ENCODE measurements at places on chromosomes 5 and 9. TPM values are rescaled to one million over a fixed set of nuclear protein-coding genes. Genes with fewer than 3 reads are reported as not detected.
A peak's percentile ranks its signal among the peaks of the same experiment; 100 is the strongest.

- no peak overlapping the region for H3K4me3 ChIP-seq
- peaks cover 50% of the 10 kb centered on the region for H3K27me3 ChIP-seq
- no peaks in the 10 kb centered on the region for H3K4me1 ChIP-seq
- no peak overlapping the region for H3K27ac ChIP-seq
- H3K36me3 ChIP-seq = no peaks in the 10 kb centered on the region
- DNase-seq = no peak
Observed at GRCh38 chr5:135051399-135051798, 17.4 kb upstream of the PITX1 start.

DNA sequence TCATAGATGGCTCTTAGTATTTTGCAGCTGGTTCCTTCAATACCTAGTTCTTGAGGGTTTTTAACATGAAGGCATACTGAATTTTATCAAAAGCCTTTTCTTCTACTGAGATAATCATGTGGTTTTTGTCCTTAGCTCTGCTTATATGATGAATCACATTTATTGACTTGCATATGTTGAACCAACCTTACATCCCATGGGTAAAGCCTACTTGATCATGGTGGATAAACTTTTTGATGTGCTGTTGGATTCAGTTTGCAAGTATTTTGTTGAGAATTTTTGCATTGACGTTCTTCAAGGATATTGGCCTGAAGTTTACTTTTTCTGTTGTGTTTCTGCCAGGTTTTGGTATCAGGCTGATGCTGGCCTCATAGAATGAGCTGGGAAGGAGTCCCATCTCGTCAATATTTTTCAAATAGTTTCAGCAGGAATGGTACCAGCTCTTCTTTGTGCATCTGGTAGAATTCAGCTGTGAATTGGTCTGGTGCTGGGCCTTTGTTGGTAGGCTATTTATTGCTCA is 49.7 kb downstream of the YIPF5 start:
- DNase-seq = no peak
- no peak overlapping the region for H3K27ac ChIP-seq
- no peak overlapping the region for H3K4me3 ChIP-seq
- H3K27me3 ChIP-seq = no peaks in the 10 kb centered on the region

DNA sequence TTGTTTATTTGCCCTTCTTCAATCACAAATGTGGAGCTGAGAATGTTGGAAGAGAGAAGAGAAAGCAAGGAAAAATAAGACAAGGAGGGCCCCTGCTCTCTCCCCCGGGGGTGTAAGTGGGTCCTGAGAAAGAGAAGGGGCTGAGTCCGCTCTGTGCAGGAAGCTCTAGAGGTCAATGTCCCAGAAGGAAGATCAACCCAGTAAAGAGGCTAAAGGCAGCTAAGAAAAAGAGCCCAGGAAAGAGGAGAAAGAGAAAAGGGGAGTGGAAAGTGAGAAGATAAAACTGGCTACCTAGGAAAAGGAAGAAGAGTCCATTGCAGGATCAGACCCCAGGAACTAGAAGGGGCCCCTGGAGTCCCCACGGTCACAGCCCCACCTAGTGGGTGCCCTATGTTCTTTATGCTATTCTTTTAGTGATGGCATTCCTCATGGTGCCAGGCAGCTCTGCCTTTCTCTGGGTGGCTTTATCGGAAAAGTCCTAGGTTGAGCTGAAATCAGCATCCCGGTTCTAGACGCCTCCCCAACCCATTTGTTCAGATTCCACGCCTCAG is 583.4 kb downstream of the ACTL7B start:
- H3K4me1 ChIP-seq = no peaks in the 10 kb centered on the region
- no peaks in the 10 kb centered on the region for H3K27me3 ChIP-seq
- H3K27ac ChIP-seq = no peak overlapping the region
- H3K4me3 ChIP-seq = no peak overlapping the region
- DNase-seq = no peak

- no peaks in the 10 kb centered on the region for H3K27me3 ChIP-seq
- no peak overlapping the region for H3K27ac ChIP-seq
- no peaks in the 10 kb centered on the region for H3K36me3 ChIP-seq
- DNase-seq = no peak
- no peaks in the 10 kb centered on the region for H3K4me1 ChIP-seq
- no peak overlapping the region for H3K4me3 ChIP-seq
Observed at GRCh38 chr5:19534751-19535150, 453.2 kb downstream of the CDH18 start.

Gene IFNA2
- total RNA-seq = not detected

Gene REEP2
- 6.1 TPM for total RNA-seq

DNA sequence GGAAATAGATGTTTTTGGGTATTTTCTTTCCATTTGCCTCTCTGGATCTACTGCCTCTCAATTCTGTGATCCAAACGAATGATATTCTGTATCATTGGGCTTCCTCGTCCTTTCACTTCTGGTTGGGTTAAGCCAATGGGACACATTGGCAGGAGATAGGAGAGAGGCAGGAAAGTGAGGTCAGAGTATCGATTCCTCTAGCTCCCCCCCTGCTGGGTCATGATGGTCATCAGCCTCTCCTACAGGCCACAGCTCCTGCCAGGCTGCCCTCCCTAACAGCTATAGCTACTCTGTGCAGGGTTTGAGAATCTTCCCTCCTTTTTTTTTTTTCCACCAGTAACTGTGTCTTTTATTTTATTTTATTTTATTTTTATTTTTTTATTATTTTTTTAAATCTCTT is 39.4 kb downstream of the APBA1 start:
- no peak overlapping the region for H3K27ac ChIP-seq
- no peaks in the 10 kb centered on the region for H3K4me1 ChIP-seq
- H3K27me3 ChIP-seq = peaks cover 7% of the 10 kb centered on the region
- no peak for DNase-seq

DNA sequence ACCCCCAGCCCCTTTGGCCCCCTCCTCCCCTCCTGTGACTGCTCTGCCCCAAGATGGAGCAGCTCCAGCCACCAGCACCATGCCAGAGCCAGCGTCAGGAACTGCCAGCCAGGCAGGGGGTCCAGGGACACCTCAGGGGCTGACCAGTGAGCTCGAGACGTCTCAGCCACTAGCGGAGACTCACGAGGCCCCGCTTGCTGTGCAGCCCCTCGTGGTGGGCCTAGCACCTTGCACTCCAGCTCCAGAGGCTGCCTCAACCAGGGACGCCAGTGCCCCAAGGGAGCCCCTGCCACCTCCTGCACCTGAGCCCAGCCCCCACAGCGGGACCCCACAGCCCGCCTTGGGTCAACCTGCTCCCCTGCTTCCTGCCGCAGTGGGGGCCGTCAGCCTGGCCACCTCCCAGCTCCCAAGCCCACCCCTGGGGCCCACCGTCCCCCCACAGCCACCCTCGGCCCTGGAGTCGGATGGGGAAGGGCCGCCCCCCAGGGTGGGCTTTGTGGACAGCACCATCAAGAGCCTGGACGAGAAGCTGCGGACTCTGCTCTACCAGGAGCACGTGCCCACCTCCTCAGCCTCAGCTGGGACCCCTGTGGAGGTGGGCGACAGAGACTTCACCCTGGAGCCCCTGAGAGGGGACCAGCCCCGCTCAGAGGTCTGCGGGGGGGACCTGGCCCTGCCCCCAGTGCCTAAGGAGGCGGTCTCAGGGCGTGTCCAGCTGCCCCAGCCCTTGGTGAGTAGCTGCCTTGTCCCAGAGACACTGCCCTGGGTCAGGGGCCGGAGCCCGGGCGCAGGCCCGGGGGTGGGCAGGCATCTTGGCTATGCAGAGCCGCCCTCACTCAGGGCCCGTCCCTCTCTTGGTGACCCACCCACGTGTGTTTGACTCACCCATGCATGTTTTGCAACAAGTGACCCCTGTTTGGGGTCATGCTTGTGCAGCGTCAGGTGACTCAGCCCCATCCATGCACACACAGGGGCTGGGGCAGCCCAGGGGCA is 105.2 kb downstream of the WNK2 start:
- DNase-seq = no peak
- H3K4me3 ChIP-seq = no peak overlapping the region
- H3K27me3 ChIP-seq = peaks cover 4% of the 10 kb centered on the region
- no peak overlapping the region for H3K27ac ChIP-seq
- H3K36me3 ChIP-seq = no peaks in the 10 kb centered on the region

DNA sequence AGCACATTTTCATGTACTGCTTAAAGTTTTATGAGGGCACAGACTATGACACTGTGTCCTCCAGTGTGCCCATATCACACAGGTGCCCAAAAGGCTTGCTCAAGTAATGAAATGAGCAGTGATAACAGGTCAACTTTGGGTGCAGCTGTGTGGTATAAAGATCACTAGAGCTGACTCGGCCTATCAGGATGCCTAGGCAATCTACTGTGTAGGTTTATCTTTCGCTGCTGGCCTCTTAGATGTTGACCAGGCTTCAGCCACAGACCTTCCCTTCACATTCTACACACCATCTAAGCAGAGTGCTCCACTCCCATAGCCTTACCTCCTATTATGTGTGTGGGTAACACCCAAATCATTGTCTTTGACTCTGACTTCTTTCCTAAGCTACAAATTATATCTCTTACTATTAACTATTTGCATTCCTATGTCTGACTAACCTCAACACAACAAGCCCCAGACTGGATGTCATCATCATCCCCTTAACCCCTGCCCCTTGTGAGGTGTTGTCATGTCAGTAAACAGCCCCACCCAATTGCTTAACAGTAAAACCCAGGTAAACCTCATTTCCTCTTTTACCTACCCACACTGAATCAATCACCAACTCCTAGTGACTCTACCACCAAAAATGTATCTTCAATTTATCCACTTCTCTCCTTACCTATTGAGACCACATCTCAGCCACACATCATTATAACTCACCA is 2.5 kb downstream of the SREK1IP1 start:
- no peak overlapping the region for H3K27ac ChIP-seq
- no peak overlapping the region for H3K4me3 ChIP-seq
- peaks cover 11% of the 10 kb centered on the region for H3K36me3 ChIP-seq
- no peak for DNase-seq
- H3K4me1 ChIP-seq = peaks cover 38% of the 10 kb centered on the region

GRCh38 chr9:83430681-83431080 is 107.5 kb downstream of the FRMD3 start:
- no peaks in the 10 kb centered on the region for H3K27me3 ChIP-seq
- H3K4me1 ChIP-seq = no peaks in the 10 kb centered on the region
- no peaks in the 10 kb centered on the region for H3K36me3 ChIP-seq
- DNase-seq = no peak

GRCh38 chr9:14271093-14271673 is 42.8 kb downstream of the NFIB start:
- H3K4me3 ChIP-seq = no peak overlapping the region
- DNase-seq = no peak
- H3K27ac ChIP-seq = no peak overlapping the region

DNA sequence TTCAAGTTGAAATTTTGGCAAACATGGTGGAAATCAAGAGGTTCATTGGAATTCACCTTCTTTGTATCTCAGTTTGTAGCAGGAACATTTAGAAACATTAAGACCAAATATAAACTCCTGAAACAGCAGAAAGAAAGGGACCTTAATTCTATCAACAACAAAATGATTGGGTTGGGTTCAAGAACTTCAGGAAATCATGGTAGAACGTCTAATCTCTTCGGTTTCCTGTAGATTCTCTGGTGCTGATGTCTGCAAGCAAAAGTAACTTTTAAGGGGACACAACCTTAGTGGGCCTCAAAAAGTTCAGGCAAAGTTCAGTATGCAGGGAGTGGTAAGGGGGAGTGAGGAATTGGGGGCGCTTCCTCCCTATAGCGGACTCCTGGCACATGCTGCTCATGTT is 3.4 kb downstream of the IL33 start:
- peaks cover 20% of the 10 kb centered on the region for H3K27me3 ChIP-seq
- H3K27ac ChIP-seq = no peak overlapping the region
- H3K4me1 ChIP-seq = no peaks in the 10 kb centered on the region
- H3K4me3 ChIP-seq = no peak overlapping the region
- no peaks in the 10 kb centered on the region for H3K36me3 ChIP-seq
- DNase-seq = no peak

DNA sequence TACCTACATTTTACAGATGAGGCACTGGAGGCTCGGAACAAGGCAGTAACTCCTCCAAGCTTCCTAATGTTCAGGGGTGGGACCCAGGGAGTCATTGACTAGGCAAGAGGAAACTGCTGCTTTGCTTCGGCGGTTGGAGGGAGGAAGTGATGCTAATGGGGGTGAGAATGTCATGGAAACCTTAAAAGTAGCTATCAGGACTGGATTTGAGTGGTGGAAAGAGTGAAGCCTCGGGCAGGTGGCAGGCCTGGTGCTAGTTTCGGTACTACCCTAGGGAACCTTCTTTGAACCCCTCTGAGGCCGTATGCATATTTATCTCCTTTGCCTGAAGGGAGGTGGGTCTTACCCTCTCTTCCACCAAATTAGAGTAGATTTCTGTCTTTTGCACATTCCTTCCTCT is 1.6 kb downstream of the BSPRY start:
- peaks cover 32% of the 10 kb centered on the region for H3K27me3 ChIP-seq
- H3K27ac ChIP-seq = peak overlapping the region; percentile 69
- DNase-seq = peak; percentile 63
- H3K36me3 ChIP-seq = no peaks in the 10 kb centered on the region
- peaks cover 47% of the 10 kb centered on the region for H3K4me1 ChIP-seq
- peak overlapping the region; percentile 77 for H3K4me3 ChIP-seq

DNA sequence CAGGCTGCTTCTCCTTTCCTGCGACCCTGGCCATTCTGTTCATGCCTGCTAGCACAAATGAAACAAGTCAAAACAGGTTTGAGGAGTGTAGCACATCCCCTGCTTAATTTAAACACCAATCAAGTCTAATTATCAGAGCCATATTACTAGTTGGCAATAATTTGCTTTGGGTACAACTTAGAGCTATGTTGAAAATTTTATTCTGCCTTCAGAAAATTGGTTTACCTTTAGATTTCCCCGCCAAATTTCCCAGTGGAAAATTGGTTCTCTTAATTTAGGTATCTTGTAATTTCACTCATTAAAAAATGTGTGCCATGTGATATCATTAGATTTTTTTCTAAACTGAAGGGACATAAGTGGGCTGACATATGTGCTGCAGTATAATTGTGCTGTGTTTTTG is 265.8 kb downstream of the MAST4 start:
- DNase-seq = no peak
- H3K27ac ChIP-seq = no peak overlapping the region
- peaks cover 5% of the 10 kb centered on the region for H3K4me1 ChIP-seq
- no peak overlapping the region for H3K4me3 ChIP-seq
- no peaks in the 10 kb centered on the region for H3K36me3 ChIP-seq
- H3K27me3 ChIP-seq = peaks cover 10% of the 10 kb centered on the region

Gene NSA2
- 98.0 TPM for total RNA-seq

Gene HACD4
- 2.4 TPM for total RNA-seq

DNA sequence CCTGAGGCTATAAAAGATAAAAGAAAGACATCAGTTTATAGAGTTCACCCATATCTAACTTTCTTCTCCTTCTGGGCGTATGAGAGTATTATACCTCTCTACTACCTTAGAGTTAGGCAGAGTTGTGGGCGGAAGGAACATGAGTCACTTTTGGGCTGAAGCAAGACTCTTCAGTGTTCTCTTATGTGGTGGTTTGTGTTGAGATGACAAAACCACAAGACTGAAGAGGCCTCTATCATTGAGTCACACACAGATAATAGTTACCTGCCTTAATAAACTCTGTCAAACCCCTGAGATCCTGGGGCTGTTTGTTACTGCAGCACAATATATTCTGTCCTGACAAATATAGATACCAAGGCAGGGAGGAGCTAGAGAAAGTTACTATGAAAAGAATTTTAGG is 184.2 kb downstream of the EFNA5 start:
- DNase-seq = peak; percentile 71
- peaks cover 16% of the 10 kb centered on the region for H3K4me1 ChIP-seq
- H3K4me3 ChIP-seq = no peak overlapping the region
- peaks cover 2% of the 10 kb centered on the region for H3K36me3 ChIP-seq
- H3K27ac ChIP-seq = no peak overlapping the region

GRCh38 chr9:115144706-115145105 is 26.7 kb upstream of the TNC start:
- peaks cover 14% of the 10 kb centered on the region for H3K27me3 ChIP-seq
- no peak overlapping the region for H3K27ac ChIP-seq
- H3K4me3 ChIP-seq = no peak overlapping the region
- H3K4me1 ChIP-seq = peaks cover 5% of the 10 kb centered on the region

Data from activated CD4-positive, alpha-beta memory T cell treated with anti-CD3 and anti-CD28 coated beads for 36 hours (primary cell).